ENCODE measurements at places on chromosomes 4 and X. TPM values are rescaled to one million over a fixed set of nuclear protein-coding genes. Genes with fewer than 3 reads are reported as not detected.

Gene RAB40A
- total RNA-seq: 0.48 TPM

- no peak for DNase-seq
Observed at GRCh38 chr4:149707862-149708261, 107.8 kb downstream of the IQCM start.

DNA sequence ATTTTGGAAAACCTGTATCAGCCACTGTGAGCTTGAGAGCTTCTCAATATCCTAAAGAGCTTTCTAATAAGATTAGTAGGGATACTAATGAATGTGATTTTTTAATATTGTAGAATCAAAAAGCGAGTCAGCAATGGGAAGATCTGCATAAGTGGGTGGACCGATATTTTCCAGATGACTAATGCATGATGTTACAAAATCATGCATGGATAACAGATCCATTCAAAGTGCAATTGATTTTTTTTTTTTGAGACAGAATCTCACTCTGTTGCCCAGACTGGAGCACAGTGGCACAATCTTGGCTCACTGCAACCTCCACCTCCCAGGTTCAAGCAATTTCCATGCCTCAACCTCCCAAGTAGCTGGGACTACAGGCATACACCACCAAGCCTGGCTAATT lies 7.3 kb upstream of the CLDN2 start:
- DNase-seq: no peak

- no peak for DNase-seq
Observed at GRCh38 chr4:109691411-109691920, 11.8 kb downstream of the CASP6 start.

DNA sequence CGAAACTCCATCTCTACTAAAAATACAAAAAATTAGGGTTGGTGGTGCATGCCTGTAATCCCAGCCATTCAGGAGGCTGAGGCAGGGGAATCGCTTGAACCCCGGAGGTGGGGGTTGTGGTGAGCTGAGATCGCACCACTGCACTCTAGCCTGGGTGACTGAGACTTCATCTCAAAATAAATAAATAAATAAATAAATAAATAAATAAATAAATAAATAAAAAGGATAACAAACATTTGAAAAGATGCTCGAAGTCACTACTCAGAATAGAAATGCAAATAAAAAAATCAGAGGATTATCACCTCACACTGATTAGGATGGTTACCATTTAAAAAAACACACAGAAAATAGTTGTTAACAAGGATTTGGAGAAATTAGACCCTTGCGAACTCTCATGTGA lies 73.8 kb downstream of the LARP1B start:
- no peak for DNase-seq
